ENCODE measurements at places on chromosomes 7 and 10. TPM values are rescaled to one million over a fixed set of nuclear protein-coding genes. Genes with fewer than 3 reads are reported as not detected.

ZNF282 gene
- 26.2 TPM for total RNA-seq

DNA sequence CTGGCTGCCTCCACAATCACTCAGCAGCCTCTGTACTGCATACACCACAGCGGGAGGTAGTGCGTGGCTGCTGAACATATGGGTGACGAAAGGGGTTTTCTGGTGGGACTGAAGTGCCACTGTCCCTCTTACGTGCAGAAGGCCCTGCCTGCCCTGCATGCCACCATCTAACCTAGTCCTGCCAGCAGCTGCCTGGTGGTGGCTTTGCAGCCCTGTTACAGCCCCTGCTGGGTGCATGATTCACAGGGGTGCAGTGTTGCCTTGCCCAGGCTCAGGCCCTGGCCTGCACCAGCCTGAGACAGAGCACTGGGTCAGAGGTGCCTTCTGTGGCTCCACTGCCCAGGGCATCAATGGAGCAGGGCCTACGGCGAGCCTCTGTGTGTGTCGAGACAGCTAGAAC lies 50.1 kb downstream of the SYPL1 start:
- DNase-seq = no peak

DNA sequence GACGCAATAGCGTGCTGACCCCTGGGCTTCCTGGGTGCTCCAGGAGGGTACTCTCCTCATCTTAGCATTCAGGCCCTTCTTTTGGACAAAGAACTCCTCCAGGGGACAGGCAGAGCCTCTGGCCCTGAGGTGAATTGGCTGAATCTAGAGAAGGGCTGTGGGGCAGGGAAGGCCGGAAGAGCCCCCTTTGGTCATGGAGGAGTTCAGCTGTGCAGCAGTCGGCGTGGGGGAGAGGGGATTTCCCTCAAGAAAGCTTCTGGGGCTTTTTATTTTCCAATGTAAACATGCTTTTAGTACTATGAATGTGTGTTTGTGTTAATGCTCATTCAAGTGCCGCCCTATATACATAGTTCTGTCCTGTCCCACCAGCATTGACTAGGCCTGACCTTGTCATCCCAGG lies 38.8 kb downstream of the FIGNL1 start:
- no peak for DNase-seq

C10orf88 gene
- total RNA-seq = 9.7 TPM

DNA sequence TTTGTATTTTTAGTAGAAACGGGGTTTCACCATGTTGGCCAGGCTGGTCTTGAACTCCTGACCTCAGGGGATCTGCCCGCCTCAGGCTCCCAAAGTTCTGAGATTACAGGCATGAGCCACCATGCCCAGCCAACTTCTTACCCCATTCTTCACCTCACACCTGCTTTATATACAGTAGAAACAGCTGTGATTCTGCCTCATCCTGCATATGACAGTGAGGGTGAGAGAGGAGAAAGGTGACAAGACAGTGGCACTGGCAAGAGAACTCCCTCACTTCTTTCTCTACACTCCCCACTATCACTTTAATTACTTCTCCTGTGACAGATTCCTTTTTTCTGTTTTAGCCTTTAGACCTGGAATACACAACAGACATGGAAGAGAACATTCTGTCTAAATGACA lies 61.8 kb upstream of the CAPZA2 start:
- no peak for DNase-seq

DNA sequence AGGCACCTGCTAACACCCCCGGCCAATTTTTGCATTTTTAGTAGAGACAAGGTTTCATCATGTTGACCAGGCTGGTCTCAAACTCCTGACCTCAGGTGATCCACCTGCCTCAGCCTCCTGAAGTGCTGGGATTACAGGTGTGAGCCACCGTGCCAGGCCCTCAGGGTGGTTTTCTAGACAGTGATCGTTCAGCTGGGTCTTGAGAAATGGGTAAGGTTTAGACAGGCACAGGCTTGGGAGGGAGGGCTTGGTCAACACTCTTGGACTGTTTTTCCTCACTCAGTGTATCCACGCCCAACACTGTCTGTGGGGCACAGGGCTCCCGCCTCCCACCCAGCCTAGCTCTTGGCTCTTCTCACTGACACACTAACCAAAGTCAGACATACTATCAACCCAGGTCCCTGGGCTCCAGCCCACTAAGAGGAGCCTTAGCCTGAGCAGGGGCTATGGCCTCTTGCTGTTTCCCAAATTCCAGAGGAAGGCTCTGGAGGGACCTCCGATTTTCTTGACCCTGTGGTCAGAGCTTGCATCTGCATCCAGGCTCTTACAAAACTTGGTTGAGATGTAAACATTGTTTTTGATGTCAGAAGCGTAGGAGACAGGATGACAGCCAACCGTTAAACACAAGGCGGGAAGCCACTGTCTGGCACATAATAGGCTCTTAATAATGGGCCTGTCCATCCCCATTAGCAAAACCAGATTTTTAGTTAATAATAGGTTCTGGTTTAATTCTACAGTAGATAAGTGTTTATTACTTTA lies 143.9 kb downstream of the PRKAG2 start:
- DNase-seq = no peak

DNA sequence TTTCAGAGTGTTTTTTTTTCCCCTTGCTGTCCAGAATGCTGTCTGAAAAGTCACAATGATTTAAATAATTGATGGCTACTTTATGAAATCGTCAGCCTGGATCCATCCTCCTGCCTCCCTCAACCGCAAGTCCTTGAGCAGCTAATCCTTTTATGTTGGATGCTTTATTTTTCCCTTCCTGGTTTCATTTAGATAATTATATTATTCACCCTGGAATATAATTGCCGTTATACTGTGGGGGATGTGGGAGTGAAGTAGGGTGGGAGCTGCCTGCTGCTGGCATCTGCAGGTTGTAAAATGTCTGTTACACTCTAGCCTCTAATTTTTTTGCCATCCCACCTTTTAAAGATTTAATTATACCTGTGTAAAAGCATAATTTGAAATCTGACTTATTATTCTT lies 290.5 kb upstream of the LRGUK start:
- no peak for DNase-seq

DNA sequence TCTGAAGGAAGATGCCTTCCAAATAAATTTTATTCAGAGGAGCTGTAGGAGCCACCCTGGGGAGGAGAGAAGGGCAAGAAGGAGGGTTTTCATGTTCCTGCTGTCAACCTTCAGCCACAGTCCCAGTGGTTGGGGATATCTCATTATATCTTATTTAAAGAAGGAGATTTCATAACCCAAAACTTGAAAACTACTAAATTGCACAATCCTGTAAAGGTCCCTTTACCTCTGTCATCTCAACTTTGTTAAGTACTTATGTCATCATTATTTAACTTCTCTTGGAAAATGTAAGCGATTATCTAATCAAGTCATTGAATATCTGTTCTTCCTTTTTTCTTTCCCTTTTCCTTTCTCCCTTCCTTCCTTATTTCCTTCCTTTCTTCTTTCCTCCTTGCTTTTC lies 794.5 kb upstream of the IGFBP3 start:
- no peak for DNase-seq

- DNase-seq = no peak
Observed at GRCh38 chr7:29859104-29859503, 52.8 kb downstream of the WIPF3 start.

All from tongue (tissue), 3 donors.